ENCODE measurements at places on chromosomes 7 and 10.

GRCh38 chr7:45434167-45434784 is 139.9 kb upstream of the ADCY1 start:
- DNase-seq = no peak

- no peak for DNase-seq
These were observed 23.2 kb downstream of the ELMO1 start for GRCh38 chr7:37425498-37425897.

- no peak for DNase-seq
These were observed 106.3 kb downstream of the ST8SIA6 start for GRCh38 chr10:17348011-17348500.

DNA sequence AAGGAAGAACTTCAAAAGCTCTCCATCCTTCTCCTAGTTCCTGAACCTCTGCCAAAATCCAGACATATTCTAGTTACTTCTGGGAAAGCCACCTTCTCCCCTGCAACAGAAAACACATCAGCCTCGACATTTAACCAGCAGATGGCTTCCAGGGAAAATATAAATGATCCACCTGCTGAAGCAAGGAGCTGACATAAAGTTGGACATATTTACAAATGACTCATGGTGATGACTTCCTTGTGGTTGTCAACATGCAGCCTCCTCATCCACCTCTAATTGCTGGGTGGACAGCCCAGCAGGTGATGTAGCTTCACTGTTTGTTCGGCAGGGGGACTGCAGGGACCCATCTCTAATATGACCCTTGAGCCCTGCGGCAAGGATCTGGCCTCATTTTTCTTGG is 266.0 kb downstream of the C7orf25 start:
- DNase-seq = no peak

GRCh38 chr10:77410523-77410922 is 227.1 kb downstream of the KCNMA1 start:
- DNase-seq = no peak

GRCh38 chr7:99019523-99020412 is 124.1 kb downstream of the SMURF1 start:
- no peak for DNase-seq

DNA sequence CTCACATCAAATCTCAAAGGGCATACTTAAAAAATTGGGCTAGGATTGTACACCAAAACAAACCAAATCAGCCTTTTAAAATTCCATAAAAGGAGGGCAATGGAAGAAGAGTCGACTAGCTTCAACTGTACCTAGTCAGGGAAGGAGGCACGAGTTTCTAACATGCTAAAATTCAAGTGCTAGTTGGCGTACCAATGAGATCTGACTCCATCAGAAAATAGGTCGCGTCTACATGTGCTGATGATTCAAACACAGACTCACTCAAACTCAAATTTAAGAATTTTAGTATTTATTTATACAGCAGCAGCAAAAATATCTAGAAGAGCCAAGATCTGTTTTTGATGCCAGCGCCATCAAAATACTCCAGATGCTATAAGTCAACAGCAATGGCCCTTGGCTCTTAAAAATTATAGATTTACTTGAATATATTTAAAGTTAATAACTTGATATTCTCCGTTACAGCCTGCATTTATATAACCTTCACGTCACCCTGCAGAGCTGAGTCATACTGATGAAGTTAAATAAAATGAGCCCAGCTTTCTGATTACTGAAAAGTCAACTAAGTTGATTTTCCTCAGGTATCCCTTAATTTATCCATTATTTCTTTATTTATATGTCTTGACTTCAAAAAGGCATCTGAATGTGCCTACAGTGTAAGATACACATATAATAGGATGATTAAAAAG is 302.1 kb upstream of the IMMP2L start:
- DNase-seq = no peak

DNA sequence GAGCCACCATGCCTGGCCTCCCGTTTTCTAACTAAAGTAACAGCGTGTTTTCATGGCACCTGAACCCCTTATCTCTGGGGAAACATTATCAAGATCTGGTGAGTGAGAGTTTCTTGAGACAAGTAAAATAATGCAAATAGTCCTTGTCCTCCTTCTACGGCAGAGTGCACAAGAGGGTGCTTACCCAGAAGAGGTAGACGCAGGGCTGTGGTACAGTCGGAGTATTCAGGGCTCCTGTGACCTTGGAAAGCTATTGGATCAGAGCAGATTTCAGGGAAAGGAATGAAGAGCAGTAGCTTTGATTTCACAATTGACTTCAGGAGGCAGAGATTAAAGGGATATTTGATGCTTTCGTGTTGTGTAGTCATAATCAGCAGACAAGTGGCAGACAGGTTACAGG is 269.1 kb downstream of the ZNF248 start:
- no peak for DNase-seq

DNA sequence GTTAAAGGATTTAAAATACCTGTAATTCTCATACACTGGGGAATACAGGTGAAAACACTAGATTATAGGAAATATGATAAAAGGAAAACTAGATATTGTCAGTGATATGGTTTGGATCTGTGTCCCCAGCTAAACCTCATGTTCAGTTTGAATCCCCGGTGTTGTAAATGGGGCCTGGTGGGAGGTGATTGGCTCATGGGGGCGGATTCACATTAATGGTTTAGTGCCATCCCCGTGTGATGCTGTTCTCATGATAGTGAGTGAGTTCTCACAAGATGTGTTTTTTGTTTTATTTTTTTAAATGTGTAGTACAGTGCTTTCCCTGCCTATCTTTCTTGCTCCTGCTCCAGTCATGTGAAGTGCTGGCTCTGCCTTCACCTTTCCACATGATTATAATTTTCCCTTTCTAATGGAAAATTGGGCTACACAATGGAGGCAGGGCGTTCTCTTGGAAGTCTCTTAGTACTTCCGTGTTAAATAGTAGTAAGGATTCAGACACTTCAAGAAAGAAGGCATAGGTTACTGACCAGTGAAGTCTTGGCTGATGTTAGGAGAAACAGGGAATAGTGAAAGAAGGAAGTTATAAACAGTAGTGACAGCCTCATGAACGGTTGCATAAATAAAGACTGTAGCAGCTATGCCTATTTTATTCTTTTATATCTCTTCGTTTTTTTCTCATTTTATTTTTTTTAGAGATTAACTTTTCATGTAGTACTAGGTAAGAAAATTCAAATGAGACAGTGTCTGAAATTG is 386.4 kb downstream of the SUGCT start:
- DNase-seq = no peak

DNA sequence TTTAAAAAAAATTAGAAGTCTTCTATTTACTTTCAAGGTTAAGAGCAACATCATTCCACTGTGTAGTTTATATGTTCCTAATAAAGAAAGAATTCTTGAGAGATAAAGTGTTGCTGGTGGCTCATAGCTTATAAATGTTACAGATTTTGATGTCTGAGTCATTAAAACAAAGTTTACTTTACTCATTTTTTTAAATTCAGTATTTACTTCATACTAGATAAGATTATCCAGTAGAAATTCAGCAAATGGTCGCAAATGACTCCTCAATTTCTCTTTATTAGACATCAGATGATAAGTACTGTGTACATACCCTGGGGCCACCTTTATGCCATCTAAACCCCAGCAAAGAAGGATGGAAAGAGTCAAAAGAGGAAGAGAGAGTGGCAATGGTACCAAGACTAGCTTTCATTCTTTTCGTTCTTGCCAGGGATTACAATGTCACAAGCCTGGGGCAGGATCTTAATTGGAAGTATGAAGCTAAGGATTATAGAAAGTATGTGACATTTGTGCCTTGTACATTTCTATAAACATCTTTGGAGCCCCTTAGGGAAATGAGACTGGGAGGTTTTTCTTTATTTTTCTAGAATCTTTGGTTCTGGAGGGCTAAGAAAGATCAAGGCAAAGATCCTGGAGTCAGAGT is 206.1 kb downstream of the CHRM2 start:
- no peak for DNase-seq

Measured in SJCRH30 (cell line).